ENCODE measurements at places on chromosomes 4 and X.

- DNase-seq = no peak
These were observed 253.5 kb downstream of the PCDH10 start for GRCh38 chr4:133402616-133403015.

- no peak for DNase-seq
These were observed 68.6 kb downstream of the DTHD1 start for GRCh38 chr4:36349938-36350549.

GRCh38 chr4:84298023-84298718 lies 200.9 kb downstream of the NKX6-1 start:
- DNase-seq = no peak

- no peak for DNase-seq
These were observed 133.8 kb downstream of the KLHL13 start for GRCh38 chrX:117982694-117983392.

DNA sequence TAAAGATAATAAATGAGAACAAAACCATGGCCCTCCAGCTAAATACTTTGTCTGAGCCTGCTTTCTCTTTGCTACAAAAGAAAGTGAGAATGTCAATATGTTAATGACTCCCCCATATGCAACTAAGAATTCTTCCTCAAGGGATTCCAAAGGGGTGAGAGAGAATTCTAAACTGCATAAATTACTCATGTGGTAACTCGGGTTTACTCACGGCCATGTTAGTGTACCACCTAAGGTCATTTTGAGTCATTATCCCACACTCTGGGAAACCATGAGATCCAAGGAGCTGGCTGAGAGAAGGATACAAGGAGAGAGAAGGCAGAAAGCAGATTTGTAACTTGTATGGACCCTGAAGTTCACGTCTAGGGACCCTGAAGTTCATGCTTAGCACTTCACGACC lies 190.3 kb downstream of the DHX15 start:
- DNase-seq = no peak

Data from T-helper 2 cell (primary cell).